ENCODE measurements at places on chromosomes 3 and 15.

DNA sequence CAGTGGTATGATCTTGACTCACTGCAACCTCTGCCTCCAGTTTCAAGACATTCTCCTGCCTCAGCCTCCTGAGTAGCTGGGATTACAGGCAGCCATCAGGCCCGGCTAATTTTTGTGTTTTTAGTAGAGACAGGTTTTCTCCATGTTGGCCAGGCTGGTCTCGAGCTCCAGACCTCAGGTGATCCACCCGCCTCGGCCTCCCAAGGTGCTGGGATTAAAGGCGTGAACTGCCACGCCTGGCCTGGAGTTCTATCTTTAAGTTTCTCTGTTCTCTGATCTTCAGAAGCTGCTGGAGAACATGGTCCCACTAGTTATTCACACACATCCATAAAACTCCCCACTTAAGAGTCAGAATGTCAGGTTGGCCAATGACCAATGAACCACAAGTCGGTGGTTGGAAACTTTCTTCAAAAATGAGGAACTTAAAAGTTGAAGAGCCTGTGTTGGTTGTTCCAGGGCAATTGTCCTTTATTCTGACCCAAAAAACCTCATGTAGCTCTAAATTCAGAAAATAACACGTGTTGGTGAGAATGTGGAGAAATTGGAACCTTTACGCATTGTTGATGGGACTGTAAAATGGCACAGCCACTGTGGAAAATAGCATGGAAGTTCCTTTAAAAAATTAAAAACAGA is 55.9 kb upstream of the PIK3CB start:
- no peak for DNase-seq

GRCh38 chr15:36557364-36557763 is 22.1 kb upstream of the CDIN1 start:
- DNase-seq = no peak

- DNase-seq = no peak
These were observed 20.4 kb upstream of the SLC25A38 start for GRCh38 chr3:39362812-39363211.

GRCh38 chr3:73808862-73809509 is 184.2 kb upstream of the PDZRN3 start:
- DNase-seq = no peak

DNA sequence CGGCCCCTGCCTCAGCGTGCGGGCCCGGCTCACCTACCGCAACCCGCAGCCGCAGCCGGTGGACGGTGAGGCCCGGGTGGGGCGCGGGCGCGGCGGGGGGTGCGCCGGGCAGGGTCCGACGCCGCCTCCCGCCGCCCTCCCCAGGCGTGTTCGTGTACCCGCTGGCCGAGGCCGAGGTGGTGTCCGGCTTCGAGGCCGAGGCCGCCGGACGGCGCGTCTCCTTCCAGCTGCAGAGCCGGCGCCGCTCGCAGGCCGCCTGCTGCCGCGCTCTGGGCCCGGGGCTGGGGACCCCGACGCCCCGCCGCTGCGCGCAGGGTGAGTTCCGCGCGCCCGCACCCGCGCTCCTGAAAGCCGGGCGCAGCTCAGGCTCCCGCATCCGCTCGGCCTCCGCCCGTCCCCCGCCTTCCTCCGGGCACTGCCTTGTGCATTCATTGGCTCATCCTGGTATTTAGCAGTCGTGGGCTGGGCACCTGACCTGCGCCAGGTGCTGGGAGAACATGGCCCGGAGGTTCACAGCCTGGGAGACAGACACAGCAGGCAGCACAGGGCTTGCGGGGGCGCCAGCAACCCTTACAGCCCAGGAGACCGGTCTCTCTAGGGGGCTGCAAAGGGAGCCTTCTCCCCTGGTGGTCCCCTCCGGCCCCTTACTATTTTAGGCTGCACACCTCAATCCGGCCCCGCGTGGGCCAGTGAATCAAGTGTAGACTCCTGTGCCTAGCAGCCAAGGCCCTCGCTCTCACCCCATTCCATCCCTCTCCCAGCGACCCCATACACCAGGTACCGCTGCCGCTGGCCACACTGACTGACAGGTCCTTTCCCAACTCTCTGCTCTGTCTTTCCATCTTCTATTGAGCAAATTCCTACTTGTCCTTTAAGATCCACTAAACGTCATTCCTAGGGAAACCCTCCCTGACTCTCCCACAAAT is 1.5 kb downstream of the VWA5B2 start:
- no peak for DNase-seq

- no peak for DNase-seq
These were observed 25.0 kb downstream of the H1-8 start for GRCh38 chr3:129567939-129568338.

GRCh38 chr15:98160236-98160635 is 199.7 kb downstream of the ARRDC4 start:
- peak; percentile 91 for DNase-seq

GRCh38 chr15:66702787-66703539 is 927 bp downstream of the SMAD6 start:
- DNase-seq = peak; percentile 38

Measured in DND-41 (cell line).